Endodermal cell (in vitro differentiated cells): ENCODE measurements at places on chromosomes 2 and 18. TPM values are rescaled to one million over a fixed set of nuclear protein-coding genes. Genes with fewer than 3 reads are reported as not detected.
A peak's percentile ranks its signal among the peaks of the same experiment; 100 is the strongest.

GRCh38 chr18:76275727-76276313 lies 219.2 kb downstream of the ZNF516 start:
- no peak overlapping the region for H3K27ac ChIP-seq
- H3K4me1 ChIP-seq, result no peaks in the 10 kb centered on the region
- no peak overlapping the region for H3K4me3 ChIP-seq
- no peak for DNase-seq
- H3K36me3 ChIP-seq, result no peaks in the 10 kb centered on the region

DNA sequence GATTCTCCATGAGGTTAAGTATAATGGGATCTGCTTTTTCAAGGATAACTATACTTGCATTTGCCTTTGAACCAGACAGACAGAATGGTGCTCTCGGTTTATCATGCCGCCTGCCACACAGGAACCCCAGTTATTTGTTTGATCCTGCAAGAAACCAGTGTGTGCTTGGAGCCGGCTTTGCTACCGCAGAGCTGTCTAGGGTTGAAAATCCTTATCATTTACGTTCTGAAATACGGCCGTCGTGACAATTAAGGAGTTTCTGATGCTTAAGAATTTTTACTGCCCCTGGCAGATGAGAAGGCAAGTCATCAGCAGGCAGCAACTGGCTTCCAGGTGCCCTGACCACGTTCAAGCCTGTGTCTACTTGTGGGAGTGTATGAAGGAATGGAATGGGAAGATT lies 112.0 kb downstream of the GBX2 start:
- H3K4me1 ChIP-seq, result peaks cover 18% of the 10 kb centered on the region
- no peaks in the 10 kb centered on the region for H3K36me3 ChIP-seq
- no peak overlapping the region for H3K27ac ChIP-seq
- no peak for DNase-seq
- H3K4me3 ChIP-seq, result no peak overlapping the region

GRCh38 chr2:177763531-177764265 lies 308.9 kb downstream of the PDE11A start:
- no peak overlapping the region for H3K27ac ChIP-seq
- H3K27me3 ChIP-seq, result peaks cover 31% of the 10 kb centered on the region
- no peaks in the 10 kb centered on the region for H3K36me3 ChIP-seq
- no peak overlapping the region for H3K4me3 ChIP-seq
- peak; percentile 95 for DNase-seq
- peaks cover 3% of the 10 kb centered on the region for H3K4me1 ChIP-seq

The CFAP221 gene
- total RNA-seq, result 7.1 and 10.0 TPM in 2 replicates

DNA sequence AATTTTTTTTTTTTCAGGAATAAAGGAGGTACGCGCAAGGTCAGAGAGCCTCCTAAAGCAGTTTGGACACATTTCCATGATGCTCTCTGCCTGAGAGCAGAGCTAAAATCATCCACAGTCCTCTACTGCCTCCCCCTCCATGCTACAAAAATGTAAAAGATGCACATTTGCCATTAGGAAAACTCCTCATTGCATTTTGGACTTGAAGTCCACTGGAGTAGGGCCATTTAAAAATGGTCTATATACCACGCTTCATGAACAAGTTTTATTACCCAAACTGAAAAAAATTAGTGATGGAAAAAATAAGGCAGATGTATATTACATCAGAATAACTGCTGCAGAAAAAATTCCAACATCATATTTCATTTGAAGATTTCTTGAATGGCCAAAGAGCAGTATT lies 256.0 kb downstream of the AFF3 start:
- no peaks in the 10 kb centered on the region for H3K4me1 ChIP-seq
- no peak overlapping the region for H3K4me3 ChIP-seq
- DNase-seq, result no peak
- no peaks in the 10 kb centered on the region for H3K27me3 ChIP-seq
- H3K36me3 ChIP-seq, result no peaks in the 10 kb centered on the region
- no peak overlapping the region for H3K27ac ChIP-seq

GRCh38 chr2:233064530-233065199 lies 4.5 kb downstream of the INPP5D start:
- peak; percentile 40 for DNase-seq
- H3K4me3 ChIP-seq, result no peak overlapping the region
- H3K27ac ChIP-seq, result no peak overlapping the region
- no peaks in the 10 kb centered on the region for H3K27me3 ChIP-seq
- H3K36me3 ChIP-seq, result no peaks in the 10 kb centered on the region

DNA sequence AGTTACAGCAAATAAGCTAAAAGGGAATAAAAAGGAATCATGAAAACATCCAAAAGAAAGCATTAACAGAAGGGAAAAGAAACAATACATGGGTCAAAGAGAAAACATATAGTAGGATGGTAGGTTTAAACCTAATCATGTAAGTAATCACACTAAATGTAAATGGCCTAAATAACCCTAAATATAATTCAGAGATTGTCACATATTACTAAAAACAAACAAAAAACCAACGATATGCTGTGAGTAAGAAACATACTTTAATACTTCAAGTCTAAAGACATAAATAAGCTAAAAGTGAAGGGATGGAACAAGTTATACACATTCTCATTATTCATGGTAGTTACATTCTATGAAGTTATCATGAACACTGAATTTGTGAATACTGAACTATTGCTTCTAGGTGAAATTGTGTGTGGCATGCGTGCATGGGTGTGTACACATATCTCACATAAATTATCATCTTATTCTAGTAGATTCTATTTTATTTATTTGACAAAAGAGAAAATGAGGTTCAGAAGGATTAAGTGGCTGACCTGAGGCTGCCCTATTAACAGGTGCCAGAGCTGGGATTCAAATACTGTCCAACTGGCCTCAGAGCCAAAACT lies 170.9 kb downstream of the SEPTIN10 start:
- no peaks in the 10 kb centered on the region for H3K4me1 ChIP-seq
- no peak for DNase-seq
- H3K27me3 ChIP-seq, result no peaks in the 10 kb centered on the region
- no peaks in the 10 kb centered on the region for H3K36me3 ChIP-seq
- no peak overlapping the region for H3K27ac ChIP-seq

GRCh38 chr18:7272311-7273049 lies 41.6 kb downstream of the LRRC30 start:
- H3K4me3 ChIP-seq, result no peak overlapping the region
- peak; percentile 85 for DNase-seq
- H3K27ac ChIP-seq, result peak overlapping the region; percentile 6
- H3K4me1 ChIP-seq, result peaks cover 17% of the 10 kb centered on the region
- H3K27me3 ChIP-seq, result no peaks in the 10 kb centered on the region

The AAK1 gene
- 29.6 to 40.5 TPM (median 34.7 TPM) in 3 replicates for total RNA-seq

The ASPRV1 gene
- 0.59 and 0.84 TPM in 2 replicates for total RNA-seq

DNA sequence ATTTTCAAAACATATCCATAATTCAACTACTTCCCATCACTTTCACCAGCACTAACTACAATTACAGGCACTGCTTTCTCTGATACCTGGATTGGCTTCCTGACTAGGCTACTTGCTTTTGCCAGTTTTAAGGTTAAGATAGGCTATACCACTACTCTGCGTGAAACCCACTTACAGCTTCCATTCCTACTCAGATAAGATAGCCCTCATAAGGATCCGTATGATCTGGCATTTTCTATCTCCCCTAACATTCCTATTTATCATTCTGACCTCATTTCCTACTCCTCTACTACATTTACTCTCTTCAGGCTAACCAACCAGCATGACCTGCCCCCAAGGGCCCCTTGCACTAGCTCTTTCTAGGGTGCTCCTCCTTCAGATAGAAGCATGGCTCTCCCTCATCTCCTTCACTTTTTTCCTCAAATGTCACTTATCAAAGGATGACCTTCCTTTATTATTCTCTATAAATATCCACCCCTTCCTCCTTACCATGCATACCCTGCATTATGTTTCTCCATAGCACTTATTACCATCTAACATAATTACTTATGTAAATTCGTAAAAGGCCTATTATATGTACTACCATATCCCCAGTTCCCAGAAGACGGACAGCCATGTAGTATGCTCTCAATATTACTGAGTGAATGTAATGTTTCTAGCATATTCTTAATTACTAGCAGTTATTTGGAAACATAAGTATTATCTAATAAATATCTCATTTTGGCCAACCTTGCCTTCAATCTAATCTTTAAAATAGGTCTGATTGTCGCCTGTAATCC lies 4.4 kb downstream of the TIA1 start:
- H3K4me1 ChIP-seq, result peaks cover 3% of the 10 kb centered on the region
- peaks cover 57% of the 10 kb centered on the region for H3K36me3 ChIP-seq
- no peak for DNase-seq
- H3K27ac ChIP-seq, result no peak overlapping the region
- H3K27me3 ChIP-seq, result no peaks in the 10 kb centered on the region

- H3K4me3 ChIP-seq, result no peak overlapping the region
- no peak for DNase-seq
- no peaks in the 10 kb centered on the region for H3K4me1 ChIP-seq
- no peaks in the 10 kb centered on the region for H3K36me3 ChIP-seq
- H3K27ac ChIP-seq, result no peak overlapping the region
These were observed 111.7 kb downstream of the ANKRD44 start for GRCh38 chr2:197198890-197199289.

The AQP12A gene
- not detected in 2 replicates for total RNA-seq

- no peak for DNase-seq
- peaks cover 7% of the 10 kb centered on the region for H3K4me1 ChIP-seq
- H3K4me3 ChIP-seq, result no peak overlapping the region
These were observed 115.6 kb upstream of the REG3A start for GRCh38 chr2:79275197-79275596.
